ENCODE measurements at places on chromosomes 6 and 20.

DNA sequence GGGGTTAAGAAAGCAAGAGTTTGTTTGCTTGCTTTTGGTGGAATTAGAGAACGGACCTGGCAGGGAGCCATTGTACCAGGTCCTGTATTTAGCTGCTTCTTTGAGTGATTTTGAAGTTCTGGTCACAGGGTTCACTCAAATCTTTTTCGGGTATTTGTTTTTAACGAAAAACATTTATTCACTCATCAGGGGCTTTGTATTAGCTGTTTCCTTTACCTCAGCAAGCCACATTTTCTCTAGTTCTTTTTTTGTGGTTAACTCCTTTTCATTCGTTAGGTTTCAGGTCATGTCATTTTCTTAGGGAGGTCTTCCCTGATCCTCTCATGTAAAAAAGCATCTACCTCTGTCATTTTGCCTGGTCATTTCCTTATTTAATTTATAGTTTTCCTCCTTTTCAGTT is 1502.2 kb downstream of the GRIK2 start:
- DNase-seq = no peak

- DNase-seq = no peak
Measured at GRCh38 chr6:692356-692851, 535 bp downstream of the EXOC2 start.

- DNase-seq = no peak
Measured at GRCh38 chr6:139277587-139277986, 14.2 kb downstream of the TXLNB start.

DNA sequence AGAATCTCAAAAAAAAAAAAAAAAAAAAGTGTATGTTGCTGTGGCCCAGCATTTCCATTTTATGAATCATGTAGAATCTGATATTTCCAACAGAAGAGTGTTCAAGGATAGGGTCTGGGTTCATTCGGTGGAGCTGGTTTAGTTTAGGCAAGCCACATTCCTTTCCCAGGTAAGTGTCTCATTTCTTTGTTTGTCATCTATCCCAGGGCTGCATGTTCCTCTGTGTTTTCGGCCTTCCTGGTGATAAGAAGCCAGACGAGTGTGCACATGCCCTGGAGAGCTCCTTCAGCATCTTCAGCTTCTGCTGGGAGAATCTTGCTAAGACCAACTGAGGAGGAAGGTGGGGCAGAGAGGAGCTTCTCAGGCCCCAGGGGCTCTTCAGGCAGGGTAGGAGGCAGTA is 38.2 kb downstream of the NFYA start:
- no peak for DNase-seq

Measured in NCI-H1436 (cell line).